ENCODE measurements at places on chromosomes 11 and 22.

- no peak for DNase-seq
Observed at GRCh38 chr11:16180868-16181267, 175.5 kb downstream of the SOX6 start.

DNA sequence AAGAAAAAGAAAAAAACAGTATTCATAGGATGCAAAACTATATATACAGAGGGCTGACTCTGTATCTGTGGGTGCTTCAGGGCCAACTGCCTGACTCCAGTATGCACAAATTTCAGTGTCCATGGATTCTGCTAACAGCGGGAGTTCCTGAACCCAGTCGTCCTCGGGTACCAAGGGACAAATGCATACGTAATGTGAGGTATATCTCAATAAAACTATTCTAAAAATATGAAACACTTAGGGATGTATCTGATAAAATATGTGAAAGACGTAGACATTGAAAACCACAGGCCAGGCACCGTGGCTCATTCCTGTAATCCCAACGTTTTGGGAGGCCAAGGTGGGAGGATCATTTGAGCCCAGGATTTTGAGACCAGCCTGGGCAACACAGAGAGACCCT is 13.9 kb upstream of the COMT start:
- no peak for DNase-seq

GRCh38 chr11:85086504-85087284 is 540.5 kb downstream of the DLG2 start:
- no peak for DNase-seq

DNA sequence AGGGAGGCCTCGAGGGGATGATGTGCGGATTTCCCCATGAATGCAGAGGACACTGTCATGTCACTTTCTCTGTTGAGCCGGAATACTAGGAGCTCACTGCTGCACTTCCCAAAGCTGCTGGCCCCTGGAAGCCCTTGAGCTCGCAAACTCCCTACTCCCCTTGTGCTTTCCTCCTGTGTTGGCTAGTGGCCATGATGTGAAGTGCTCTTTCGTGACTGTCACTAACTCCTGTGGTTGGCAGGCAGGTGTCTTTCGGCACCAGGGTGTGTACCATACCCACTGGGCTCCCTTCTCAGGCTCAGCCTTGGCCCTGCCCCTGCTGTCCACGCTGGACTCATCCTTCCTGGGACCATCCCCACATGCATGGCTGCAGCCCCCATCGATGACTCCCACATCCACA is 86.2 kb downstream of the BTBD10 start:
- DNase-seq = no peak

- no peak for DNase-seq
Observed at GRCh38 chr11:2761131-2762030, 61.6 kb upstream of the KCNQ1OT1 start.

GRCh38 chr11:8047382-8047781 is 33.6 kb upstream of the TUB start:
- no peak for DNase-seq

DNA sequence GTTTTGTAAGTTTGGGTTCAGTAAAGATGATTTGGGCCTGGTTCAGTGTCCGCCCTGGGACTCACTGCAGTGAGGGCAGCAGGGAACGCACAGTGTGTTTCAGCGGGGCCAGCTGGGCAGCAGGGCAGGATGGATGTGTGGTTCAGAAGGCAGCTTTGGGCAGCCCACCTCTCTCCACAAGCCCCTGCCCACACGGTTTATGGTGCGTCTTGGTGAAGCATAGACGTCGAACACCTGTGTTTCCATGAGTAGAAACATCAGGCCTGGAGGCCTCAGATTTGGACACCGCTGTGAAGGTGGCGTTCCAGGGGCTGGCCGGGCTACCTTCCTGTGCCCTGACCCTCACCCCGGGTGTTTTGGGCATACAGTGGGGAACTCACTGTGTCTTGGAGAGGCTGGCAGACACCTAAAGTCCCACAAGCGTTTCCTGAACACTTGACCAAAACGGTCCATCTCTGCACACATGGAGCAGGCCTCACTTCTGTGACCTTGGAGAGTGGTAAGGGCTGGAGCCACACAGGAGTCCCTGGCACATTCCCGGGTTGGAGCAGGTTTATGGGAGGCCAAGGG is 59.0 kb downstream of the ST14 start:
- no peak for DNase-seq

GRCh38 chr22:48708558-48709245 is 1119.0 kb downstream of the BRD1 start:
- DNase-seq = no peak

- DNase-seq = no peak
Observed at GRCh38 chr11:128210148-128210940, 377.0 kb downstream of the ETS1 start.

GRCh38 chr11:72244361-72245262 is 636 bp upstream of the PHOX2A start:
- DNase-seq = no peak

DNA sequence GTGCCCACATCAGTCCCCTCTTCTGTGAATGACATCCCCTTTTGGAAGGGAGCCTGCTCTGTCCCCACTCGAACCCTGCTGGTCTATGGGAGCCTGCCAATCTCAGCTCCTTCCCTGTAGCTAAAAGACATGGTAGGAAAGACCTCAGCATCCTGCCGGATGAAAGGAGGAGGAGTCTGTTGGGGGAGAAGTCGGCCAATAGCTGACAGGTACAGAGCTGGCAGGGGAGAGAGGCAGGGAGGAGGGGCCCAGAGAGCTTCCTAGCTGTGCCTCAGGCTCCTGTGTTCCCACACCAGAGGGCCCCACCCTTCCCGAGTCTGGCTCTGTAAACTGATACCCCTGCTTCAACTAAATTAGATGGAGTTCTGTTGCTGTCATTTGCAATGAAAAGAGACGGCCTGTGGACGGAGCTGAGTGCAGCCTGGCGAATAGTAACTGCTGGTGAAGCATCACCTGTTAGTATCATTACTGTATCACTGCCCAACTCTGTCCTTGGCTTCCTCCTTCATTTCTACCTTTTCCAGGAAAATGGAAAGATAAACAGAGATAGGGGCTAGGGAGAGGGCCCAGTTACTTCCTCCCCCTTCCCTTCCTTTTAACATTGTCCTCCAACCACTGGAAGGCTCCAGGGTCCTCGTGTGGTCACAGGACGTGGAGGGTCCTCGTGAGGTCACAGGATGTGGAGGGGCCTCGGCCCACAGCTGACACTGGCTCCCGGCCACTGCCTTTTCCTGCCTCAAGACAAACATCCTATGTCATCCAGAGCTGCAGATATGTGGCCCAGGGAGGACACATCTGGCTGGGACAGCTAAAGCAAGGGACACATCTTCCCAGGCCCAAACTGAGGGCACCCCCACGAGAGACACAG is 15.1 kb downstream of the FXYD6 start:
- no peak for DNase-seq

- no peak for DNase-seq
Observed at GRCh38 chr11:67482275-67482826, 475 bp upstream of the AIP start.

- peak; percentile 46 for DNase-seq
Observed at GRCh38 chr22:38733329-38733723, 22.5 kb downstream of the SUN2 start.

GRCh38 chr11:118928870-118929500 is 3.3 kb upstream of the BCL9L start:
- DNase-seq = no peak

GRCh38 chr11:115715251-115715770 is 211.1 kb upstream of the CADM1 start:
- DNase-seq = no peak

DNA sequence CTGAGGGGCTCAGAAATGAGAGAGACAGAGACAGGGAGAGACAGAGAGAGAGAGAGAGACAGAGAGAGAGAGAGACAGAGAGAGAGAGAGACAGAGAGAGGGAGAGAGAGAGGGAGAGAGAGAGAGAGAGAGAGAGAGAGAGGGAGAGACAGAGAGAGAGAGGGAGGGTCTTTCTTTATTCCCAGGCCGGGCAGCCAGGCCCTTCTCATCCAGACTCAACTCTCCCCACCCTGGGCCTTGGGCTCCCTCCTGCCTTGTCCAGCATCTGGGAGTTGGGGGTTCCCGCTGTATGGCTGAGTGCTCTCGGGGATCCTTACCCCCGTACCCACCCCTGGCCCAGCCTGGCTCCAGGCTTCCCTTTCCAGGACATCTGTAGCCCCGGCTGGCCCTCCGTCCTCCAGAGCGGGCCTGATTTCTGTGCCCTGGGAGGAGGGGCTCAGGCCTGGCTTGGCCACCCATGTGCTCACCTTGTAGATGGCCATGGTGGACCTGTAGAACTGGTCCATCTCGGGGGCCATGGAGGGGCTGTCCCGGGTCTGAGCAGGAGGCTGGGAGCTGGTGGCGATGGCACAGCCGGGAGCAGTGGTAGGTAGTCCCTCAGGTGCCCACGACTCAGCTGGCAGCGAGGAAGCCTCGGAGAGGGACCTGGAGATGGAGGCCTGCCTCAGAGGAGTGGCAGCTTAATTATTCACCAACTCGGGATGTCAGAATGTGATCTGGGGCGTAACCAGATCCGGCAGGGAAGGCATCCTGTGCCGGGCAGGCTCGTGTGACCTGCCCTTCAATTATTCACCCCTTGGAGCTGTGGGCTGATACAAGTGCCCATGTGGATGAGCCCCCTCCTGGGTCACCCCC is at the start of gene BAIAP2L2:
Gene BAIAP2L2, minus strand, starts transcription at position 677 of the 855 bp plus-strand sequence. Its CDS starts 159 bp downstream, at position 518.
- no peak for DNase-seq

- DNase-seq = no peak
Observed at GRCh38 chr11:17544181-17544622, at the start of gene USH1C. TSS of gene USH1C (minus strand) at chr11:17544416. CDS start at chr11:17544307, 109 bp downstream.

DNA sequence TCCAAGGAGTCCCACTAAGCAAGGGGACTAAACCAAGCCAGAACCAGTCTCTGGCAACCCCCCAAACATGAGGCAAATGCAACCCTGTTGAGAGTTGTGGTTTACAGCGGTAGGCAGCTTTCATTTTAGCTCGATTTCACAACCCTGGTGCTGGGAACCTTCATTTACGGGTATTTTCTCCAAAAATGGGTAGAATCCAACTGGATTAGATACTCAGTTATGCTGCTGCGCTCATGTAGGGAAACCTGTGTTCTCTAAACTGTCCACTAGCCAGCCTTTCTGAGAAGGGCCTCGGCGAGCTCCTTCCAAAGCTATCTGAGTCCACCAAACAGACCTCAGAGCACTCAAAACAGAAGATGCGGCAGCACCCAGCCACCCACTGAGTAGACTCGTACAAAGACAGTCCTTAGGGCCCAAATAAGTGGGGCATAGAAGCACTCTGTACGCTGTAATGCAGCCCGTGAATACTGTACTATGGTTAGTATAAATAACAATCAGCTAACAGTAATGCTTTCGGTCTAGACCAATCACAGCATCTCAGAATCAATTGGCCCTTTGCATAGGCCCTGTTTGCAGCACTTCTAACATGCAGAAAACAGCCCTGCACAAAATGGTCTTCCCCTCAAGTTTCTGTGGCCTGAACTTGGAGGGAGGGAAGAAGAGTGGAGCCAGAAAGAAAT is 104.7 kb downstream of the ETS1 start:
- DNase-seq = peak; percentile 67

DNA sequence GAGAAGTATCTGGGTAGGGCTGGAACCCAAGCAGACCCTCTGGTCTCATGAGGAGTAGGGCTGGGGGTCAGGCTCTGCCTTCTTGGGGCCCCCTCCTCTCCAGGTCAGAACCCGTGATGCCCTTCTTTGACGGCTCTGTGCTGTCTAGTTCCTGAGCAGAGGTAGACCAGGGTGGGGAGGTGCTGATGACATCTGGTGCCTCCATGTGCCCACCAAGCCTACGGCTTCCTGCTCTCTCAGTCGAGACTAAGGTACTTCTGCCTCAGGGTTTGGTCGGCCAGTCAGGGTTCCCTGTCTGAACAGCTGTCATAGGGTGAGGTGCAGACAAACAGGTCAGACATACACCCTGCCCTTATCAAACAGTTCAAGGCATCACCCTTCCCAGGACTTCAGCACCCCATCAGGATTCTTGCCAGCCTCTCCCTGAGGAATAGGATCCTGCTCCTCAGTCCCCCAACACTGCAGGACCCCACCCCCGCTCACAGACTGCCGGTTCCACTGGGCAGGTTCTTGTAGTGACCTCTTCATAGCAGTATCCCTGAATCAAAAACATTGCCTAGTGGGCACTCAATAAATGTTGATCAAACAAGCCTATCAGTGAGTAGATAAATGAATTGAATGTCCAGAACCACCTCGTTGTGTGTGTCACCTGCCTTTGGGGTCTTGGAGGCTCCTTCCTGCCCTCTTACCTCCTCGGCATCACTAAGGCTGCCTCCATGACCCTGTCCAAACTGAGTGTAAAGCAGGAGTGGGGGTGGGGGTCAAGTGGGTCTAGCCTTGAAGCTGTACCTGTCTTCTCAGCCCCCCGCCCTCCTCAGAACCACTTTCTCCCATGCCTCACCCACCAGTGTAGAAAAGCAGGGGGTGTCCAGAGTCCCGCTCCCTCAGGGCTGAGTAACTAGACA is 158.2 kb downstream of the BUD13 start:
- DNase-seq = no peak

DNA sequence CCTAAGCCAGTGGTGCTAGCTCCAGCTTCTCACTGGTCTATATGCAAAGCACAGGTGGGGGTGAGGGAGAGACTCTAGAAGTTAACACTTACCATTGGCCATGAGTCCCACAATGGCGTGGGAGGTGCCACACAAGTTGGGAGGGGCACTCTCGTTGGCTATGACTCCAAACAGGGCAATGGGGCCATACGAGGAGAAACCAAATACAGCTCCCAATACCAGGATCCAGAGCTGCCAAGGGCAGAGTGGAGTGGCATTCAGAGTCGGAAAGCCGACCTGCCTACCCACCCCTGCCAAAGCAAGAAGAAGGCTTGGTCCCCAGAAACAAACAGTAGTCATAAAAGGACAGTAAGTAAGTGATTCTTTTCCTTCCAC is 5.6 kb downstream of the SLC37A4 start:
- no peak for DNase-seq

DNA sequence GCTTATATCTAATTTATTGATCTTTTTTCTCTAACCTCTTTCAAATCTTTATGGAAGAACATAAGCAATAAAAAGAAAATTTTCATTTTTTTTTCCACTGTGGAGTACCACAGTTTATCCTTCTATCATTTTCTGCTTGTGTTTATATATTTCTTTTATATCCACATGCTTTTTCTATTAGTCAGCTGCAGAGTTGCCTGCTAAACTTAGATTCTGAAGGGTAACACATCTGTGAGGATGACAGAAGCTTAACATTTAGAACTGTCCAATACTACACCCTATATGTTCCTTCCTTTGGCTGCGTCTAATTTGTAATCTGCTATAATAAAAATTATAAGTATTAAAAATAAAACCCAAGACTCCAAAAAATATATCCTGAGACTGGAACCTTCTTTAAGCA is 20.8 kb downstream of the CCDC90B start:
- DNase-seq = no peak

GRCh38 chr11:2318123-2318522 is 16.3 kb downstream of the TSPAN32 start:
- DNase-seq = no peak

- no peak for DNase-seq
Observed at GRCh38 chr11:68266121-68266891, 5.5 kb downstream of the C11orf24 start.

- no peak for DNase-seq
Observed at GRCh38 chr22:48104102-48104738, 1341.8 kb downstream of the TBC1D22A start.

DNA sequence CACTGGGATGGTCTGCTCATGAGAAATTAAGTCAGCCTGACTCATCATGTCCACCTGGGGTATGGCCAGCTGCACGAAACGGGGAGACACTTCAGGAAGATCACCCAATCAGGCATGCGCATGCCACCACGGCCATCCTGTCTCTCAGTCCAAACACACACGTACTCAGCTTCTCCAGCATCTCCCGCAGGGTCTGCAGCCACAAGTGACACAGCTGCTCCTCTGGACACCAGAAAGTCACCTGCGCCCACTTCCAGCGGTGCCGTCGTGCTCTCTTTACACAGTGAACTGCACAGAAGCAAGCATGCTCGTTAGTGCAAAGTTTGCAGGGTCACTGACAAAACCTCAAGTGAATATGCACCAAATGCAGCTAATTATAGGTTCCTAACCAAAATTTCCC is 18.1 kb downstream of the CERK start:
- DNase-seq = no peak
